ENCODE measurements at places on chromosomes 6 and 20.

- no peak for DNase-seq
Observed at GRCh38 chr20:16575390-16576140, 2.3 kb upstream of the KIF16B start.

DNA sequence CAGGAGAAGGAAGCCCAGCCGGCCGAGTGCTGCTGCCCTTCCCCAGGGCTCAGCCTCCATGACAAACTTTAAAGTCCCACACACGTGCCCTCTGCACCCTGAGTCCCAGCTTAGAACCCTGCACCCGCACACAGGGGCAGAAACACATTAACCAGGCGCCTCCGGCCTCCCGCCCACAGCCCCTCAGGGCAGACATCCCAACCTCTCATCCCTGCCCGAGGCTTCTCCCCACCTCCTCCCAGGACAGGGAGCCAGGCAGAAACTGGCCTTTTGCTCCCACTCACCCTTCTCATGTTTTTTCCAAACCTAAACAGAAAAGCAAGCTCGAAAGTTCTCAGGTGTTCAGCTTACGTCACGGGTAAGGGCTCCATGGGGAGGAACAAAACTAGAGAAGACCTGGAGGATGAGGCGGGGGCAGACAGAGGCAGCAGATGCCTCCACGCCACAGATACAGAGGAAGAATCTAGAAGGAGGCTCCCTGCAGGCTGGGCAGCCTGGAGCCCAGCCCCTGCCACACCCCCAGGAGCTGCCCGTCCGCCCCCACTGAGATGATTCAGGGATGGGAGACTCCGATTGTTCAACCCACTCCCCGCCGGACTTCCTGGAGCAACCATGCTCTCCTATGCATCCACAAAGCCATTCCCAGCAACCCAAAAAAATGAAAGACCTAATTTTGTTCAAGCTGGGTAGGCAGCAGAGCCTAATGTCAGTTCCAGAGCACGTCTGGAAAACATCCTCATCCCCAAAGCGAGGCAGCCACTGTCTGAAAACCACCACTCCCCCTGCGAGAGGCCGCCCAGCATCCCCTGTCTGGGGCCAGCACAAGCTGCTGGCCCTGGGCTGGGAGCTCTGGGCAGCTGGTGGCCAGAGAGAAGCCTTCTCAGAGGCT is 8.8 kb downstream of the KCNQ2 start:
- DNase-seq, result no peak

DNA sequence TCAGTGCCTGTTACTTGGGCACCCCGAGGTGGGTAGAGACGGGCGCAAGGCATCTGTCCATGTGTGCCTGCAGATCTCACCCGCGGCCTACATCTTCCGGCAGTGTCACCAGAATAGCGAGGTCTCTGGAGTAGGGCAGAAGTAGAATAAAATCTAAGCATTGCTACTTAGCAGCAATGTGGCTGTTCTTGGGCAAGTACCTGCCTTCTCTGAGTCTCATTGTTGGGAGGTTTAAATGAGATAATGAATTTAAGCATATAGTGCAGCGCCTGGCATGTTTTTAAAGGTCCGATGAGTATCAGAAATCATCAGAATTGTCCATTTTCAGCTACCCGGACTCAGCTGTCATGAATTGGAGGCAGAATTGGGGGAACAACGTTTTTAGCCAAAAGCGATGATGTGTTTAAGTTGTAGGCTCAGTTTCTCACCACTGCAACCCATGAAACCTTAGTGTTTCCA is 800 bp downstream of the ABCC10 start:
- DNase-seq, result no peak

DNA sequence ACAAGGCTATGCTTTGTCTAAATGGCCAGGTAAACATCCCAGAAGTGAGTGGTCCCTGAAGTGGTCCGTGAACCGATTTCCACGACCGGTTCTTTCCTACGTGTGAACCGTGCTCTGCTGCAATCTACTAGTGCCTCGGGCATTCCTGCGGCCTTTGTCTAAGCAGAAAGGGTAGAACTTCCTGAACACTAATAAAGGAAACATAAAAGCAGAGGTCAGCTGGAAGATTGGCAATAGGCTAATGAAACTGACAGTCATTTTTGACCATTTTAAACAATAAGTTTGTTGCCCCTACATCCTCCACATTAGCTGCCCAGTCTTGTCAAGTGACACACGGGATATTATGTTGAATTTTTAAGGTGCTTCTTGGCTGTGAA is 410.0 kb downstream of the PLCB1 start:
- DNase-seq, result no peak

- DNase-seq, result no peak
Observed at GRCh38 chr6:133951881-133952814, 876 bp upstream of the TBPL1 start.

DNA sequence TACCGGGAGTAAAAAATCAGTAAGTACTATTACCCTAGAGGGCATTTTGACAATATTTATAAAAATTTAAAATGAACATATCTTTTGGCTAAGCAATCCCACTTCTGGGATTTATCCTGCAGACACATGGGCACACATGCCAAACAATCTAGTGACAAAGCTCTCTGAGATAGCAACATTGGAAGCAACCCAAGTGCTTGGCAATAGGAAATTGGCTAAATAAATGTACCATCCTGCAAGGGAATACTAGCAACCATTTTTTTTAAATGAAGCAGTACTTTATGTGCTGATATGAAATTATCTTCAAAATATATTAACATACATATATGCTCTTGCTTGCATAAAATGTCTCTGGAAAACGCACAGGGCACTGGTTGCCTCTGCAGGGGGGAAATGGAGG is 133.8 kb downstream of the SNX5 start:
- DNase-seq, result no peak

DNA sequence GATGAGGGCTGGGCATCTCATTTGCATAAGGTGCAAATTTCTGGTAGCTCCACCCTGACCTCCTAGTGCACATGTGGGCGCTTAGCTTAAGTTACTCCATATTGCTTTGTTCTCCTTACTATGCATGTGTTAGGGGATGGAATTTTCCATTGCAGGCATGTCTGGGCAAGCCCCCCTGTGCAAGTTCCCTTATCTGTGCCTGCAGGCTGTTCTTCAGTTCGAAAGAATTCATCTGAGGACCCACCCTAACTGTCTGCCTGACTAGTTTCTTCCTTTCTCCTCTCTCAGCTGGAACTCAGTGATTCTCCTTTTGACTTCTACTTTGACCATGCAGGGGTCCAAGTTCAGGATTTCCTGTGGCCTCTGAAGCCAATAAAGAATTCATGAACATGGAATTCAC is 30.2 kb downstream of the CCDC170 start:
- DNase-seq, result no peak

Data from stimulated activated CD8-positive, alpha-beta memory T cell treated with anti-CD3 and anti-CD28 coated beads, Interleukin-4, amount 100 ng/mL, for 1 hour (primary cell).